ENCODE measurements at places on chromosomes 13 and 19.

GRCh38 chr19:51144482-51145045 is 2.5 kb downstream of the SIGLEC7 start:
- no peak for DNase-seq

DNA sequence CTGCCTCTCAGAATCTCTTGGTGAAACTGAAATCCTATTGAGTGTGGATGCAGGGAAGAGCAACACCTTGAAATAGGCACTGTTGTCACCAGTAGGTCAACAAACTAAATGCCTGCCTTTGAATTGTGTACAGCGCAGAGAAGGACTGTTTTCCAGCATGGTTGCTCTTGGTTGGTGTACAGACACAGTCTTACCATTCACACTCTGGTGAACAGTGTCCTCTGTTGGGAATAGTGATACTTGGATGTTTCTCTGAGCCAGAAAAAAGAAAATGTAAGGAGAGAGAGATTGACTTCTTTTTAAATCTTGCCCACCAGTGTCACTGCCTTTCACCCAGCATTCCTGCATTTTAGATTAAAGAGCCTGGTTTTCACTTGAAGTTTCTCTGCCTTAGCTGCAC is 179.7 kb downstream of the STK24 start:
- DNase-seq, result peak; percentile 32

- peak; percentile 72 for DNase-seq
These were observed 9.9 kb upstream of the ACSBG2 start for GRCh38 chr19:6125571-6125989.

DNA sequence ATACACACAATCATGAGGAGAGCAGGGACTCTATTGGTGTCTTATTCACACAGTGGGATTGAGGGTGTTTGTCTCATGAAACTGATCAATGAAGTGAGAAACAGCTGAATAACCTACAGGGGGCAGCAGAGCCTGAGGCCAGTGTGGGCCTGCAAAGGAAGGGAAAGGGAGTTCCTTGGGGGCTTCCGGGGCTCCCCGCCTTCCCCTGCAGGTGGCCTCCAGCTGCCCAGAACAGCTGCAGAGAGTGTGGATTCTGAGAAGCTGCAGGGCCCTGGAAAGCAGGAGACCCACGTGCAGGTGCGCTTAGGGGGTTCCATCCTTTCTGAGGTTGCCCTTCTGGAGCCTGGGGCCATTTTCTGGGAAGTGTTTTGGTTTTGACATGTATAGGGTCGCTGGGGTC is 20.1 kb downstream of the ZNF763 start:
- no peak for DNase-seq

- no peak for DNase-seq
These were observed 15.2 kb upstream of the PAK4 start for GRCh38 chr19:39110263-39110967.

DNA sequence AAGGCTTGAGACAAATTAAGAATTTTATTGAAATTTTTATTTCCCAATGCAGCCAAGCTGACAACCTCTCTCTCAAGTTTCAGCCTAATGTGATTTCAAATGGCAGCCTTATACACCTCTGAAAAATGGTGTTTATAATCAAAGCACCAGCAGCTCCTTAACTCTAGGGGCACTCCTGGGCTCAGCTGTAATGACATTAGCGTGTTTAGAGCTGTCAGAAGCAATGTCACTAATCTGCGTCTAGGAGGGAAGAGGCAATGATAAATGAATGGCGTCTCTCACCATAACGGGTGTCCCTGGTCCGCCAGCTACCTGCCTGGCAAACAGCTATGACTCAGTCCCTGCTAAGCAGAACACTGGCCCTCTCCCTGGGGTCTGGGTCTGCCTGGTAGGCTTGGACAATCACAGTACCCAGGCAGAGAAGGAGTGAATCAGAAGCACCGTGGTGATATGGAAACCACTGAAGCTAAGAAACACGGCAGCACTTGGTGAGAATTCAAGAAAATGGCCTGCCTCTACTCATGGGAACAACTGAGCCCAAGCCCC is 131.8 kb upstream of the VSTM2B start:
- DNase-seq, result no peak

DNA sequence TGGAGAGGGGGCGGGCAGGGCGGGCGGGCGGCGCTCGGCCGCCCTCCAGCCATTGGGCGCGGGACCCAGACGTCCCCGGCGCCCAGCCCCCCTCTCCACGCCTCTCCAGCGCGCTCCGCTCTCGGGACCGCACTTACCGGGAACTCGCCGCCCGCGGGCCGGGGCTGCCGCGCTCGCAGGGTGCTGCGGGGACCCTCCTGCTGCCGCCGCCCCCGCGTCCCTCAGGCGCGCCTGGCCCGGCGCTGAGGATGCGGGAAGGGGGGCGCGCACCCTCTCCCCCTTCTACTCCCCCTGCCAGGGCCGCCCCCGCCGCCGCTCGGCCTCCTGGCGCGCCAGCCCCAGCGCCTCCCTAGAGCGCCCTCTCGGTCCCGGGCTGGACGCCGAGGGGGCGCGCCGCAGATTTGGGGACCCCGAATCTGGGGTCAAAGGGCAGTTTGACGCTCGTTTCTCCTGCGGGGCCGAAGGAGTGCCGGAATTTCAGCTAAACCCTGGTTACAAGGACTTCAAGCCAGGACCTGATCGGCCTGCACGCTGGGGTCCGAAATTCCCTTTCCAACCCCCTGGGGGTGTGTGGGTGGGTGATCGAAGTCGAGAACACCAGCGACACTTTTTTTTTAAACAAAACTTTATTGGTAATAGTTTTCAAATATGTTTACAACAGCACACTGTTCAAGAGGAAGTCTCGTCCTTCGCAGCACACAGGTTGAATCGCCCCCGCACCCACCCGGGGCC is 696 bp upstream of the SAMD1 start:
- DNase-seq, result peak; percentile 52

DNA sequence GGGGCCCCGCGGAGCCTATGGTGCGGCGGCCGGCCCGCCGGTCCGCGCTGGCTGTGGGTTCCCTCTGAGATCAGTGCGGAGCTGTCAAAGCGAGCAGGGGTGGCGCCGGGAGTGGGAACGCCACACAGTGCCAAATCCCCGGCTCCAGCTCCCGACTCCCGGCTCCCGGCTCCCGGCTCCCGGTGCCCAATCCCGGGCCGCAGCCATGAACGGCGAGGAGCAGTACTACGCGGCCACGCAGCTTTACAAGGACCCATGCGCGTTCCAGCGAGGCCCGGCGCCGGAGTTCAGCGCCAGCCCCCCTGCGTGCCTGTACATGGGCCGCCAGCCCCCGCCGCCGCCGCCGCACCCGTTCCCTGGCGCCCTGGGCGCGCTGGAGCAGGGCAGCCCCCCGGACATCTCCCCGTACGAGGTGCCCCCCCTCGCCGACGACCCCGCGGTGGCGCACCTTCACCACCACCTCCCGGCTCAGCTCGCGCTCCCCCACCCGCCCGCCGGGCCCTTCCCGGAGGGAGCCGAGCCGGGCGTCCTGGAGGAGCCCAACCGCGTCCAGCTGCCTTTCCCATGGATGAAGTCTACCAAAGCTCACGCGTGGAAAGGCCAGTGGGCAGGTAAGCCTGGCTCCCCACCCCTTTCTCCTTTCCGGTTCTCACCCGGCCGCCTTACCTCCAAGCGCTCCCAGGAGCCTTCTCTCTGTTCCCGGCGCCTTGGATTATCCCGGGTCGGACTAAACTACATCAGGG is at the start of gene PDX1:
Gene PDX1 (plus strand): TSS at position 67 of the 743 bp plus-strand sequence. CDS start 139 bp downstream, at position 206.
- no peak for DNase-seq

- DNase-seq, result no peak
These were observed 2.3 kb upstream of the KBTBD7 start for GRCh38 chr13:41196620-41197019.

- DNase-seq, result no peak
These were observed 94.2 kb downstream of the CDADC1 start for GRCh38 chr13:49341941-49342340.

GRCh38 chr19:15475169-15475568 is 4.1 kb downstream of the PGLYRP2 start:
- DNase-seq, result no peak

GRCh38 chr19:41226874-41227390 is 7.9 kb downstream of the AXL start:
- no peak for DNase-seq

GRCh38 chr19:30437869-30438268 is 65.7 kb downstream of the ZNF536 start:
- no peak for DNase-seq

DNA sequence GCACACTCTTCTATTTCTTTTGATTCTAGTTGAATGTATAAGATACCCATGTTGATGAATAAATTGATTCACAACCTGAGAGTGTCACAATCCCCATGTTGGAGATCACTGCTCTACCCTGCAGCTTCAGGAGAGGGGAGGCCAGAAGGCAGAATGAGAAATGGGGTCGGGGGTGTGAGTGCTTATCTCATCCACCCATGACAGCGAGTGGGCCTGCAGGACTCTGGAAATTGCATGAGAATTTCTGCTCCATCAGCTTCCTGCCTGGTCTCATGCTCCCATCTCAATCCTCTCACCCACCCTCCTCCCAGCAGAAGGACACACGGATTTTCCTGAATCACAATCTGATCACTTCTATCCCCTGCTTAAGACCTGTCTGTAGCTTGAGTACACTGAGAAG is 22.9 kb upstream of the IGFL1 start:
- no peak for DNase-seq

DNA sequence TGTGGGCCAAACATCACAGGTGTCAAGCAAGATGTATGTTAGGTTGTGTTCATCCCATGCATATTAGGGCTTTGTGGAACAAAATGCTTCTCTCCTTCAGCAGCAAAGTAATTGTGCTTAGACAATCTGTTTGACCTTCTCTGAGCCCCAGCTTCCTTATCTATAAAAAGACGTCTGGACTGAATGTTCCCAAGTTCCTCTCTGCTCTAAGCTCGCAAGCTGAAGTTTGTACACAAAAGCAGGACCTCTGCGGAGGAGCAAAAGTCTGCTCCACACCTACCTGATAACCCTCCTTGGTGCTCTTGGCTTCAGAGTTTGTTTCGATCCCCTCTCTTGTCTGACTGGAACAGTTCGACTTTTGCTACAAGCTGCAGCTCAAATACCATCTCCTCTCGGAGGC is 95.7 kb upstream of the UBL3 start:
- peak; percentile 30 for DNase-seq

- no peak for DNase-seq
These were observed 3.4 kb downstream of the RFX1 start for GRCh38 chr19:14002571-14003250.

GRCh38 chr13:40207001-40207478 is 459.4 kb downstream of the FOXO1 start:
- DNase-seq, result no peak

DNA sequence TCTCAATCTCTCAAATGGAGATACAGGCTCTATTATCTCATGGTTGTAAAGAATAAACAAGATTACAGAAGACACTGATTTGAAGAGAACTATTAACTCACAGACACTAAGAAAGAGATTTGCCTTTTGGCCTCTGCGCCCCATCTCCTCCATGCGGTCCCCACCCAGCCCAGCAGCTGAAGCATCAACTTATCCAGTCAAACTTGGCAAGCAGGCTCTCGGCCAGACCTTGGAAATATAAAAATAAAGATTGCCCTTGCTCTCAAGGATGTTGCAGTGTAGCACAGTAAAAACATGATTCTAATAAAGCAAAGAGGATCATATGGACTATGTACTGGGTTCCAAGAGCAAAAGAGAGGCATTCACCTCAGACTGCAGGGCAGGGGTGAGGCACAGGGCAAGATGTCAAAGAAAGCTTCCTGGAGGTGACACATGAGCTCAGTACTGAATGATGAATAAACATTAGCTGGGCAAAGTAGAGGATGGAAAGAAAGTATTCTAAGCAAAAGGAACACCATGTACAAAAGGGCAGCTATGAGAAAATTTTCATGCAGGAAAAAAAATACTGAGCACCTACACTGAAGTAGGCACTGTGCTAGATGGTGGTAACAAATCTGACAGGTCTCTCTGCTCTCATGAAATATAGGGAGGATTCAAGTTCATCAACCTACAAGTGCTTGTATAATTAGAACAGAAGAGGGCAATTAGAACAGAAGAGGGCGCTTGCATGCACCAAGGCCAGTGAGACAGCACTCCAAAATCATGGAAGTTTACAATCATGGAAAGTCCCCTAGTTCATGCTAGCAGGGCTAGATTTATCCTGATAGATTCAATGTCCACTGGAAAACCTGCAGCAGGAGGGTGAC is 85.0 kb downstream of the SACS start:
- DNase-seq, result no peak

DNA sequence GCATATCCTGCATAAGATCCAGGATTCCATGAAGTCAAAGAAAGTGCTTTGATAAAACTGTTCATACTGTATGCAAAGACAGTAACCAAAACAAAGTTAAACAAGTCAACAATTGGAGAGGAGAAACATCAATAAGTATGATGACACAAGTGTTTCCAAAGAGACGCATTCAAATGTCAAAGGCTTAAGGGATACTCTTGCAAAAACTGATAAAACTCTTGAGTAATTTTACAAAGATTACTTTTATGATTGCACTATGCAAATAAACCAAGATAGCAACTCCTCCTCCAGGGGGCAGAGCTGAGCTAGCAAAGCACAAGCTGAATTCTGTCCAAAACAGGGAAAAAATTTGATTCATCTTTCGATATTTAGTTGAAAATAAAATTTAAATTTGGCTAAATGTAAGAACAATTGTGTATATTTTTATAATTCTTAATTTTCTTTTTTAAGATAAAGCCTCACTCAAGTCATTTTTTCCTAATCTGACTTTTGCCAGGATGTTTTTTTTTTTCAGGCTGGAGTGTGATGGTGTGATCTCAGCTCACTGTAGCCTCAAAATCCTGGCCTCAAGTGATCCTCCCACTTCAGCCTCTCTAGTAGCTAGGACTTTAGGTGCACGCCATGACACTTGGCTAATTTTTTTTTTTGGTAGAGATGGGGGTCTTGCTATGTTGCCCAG is 84.0 kb downstream of the MZT1 start:
- DNase-seq, result peak; percentile 61

DNA sequence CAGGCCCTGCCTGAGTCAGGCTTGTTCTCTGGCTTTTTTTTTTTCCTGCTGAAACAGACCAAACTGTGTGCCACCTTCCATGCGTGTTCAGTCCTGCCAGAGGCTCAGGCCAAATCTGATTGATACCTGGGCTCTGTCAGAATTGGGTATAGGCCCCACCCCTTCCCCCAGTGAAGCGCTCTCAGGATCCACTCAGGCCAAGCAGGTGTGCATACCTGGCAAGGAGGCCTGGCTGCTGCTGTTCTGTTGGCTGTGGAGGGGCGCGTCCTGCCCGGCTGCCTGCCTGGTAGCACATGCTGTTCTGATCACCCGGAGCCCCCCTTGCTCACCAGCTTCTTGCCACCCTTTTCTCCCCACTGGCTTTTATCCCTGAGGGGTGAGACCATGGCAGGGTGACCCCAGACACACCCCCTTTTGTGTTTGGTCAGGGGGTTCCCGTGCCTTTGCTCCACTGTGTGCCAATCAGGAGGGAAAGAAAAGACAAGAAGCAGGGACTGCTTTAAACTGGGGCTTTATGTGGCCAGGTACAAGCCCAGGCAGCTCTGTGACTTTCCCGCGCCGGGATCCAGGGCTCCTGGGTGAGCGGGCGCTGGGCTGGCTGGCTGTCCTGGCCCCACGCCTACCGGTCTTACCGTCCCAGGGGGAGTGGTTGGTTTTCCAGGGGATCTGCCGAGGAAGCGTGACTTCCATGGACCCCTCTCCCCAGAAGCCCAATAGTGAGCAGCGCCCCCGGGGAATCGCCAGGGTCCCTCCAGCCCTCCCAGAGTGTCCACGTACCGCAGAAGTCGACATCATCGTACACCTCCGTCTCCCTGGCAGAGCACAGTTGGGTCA is 12.7 kb downstream of the PRAM1 start:
- DNase-seq, result no peak

Measured in amniotic epithelial cell (primary cell).